Neural progenitor cell (in vitro differentiated cells): ENCODE measurements at places on chromosomes 2 and 18. TPM values are rescaled to one million over a fixed set of nuclear protein-coding genes. Genes with fewer than 3 reads are reported as not detected.

Gene CYRIA
- total RNA-seq: 0.81 and 1.0 TPM in 2 replicates

- peaks cover 44% of the 10 kb centered on the region for H3K4me1 ChIP-seq
- no peaks in the 10 kb centered on the region for H3K27me3 ChIP-seq
- no peak overlapping the region for H3K27ac ChIP-seq
- DNase-seq: no peak
Measured at GRCh38 chr18:3048820-3049349, 35.9 kb upstream of the LPIN2 start.

DNA sequence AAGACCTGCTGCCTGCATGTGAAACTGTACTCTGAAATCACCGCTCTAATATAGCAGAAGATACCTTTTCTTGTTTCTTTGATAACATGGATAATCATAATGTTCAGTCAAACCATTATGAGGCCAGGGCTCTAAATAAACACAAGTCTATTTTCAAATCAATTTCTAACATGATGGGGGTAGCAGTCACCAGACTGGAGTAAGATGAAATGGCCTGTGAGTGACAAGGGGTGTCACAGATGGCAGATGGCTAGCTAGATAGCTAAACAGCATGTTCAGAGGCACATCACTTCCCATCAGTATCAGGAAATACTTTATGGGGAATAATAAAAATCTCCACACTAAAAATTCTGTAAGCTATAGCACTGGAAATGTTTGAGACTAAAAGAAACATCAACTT is 14.0 kb downstream of the MBD2 start:
- H3K27ac ChIP-seq: no peak overlapping the region
- no peaks in the 10 kb centered on the region for H3K4me1 ChIP-seq
- H3K4me3 ChIP-seq: no peak overlapping the region
- no peaks in the 10 kb centered on the region for H3K27me3 ChIP-seq
- no peak for DNase-seq

DNA sequence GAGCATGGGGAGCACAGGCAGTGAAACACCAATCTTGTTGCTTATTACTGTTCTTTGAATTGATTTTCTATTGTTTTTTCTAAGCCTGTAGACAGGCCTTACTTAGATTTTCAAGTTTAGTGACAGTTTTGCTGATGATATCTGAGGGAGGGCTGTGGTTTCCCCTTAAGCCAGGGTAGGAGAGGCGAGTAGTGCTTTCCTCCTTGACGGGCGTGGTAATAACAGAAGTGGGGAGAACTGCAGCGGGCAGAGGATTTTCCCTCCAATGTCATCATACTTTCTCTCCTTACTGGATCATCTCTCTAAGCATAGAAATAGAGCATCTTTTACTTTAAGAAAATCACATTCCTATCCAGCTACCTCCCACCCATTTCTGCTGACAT is 314.4 kb downstream of the ALK start:
- peaks cover 10% of the 10 kb centered on the region for H3K4me1 ChIP-seq
- DNase-seq: no peak
- H3K36me3 ChIP-seq: no peaks in the 10 kb centered on the region
- H3K27ac ChIP-seq: no peak overlapping the region

Gene EN1
- total RNA-seq: not detected in 2 replicates
